ENCODE measurements at places on chromosomes 3 and 15.

- DNase-seq = no peak
Observed at GRCh38 chr15:70264014-70264582, 166.4 kb upstream of the TLE3 start.

GRCh38 chr3:141388823-141389621 is 20.7 kb downstream of the ZBTB38 start:
- no peak for DNase-seq

- no peak for DNase-seq
Observed at GRCh38 chr15:72482275-72482674, 8.1 kb downstream of the ARIH1 start.

DNA sequence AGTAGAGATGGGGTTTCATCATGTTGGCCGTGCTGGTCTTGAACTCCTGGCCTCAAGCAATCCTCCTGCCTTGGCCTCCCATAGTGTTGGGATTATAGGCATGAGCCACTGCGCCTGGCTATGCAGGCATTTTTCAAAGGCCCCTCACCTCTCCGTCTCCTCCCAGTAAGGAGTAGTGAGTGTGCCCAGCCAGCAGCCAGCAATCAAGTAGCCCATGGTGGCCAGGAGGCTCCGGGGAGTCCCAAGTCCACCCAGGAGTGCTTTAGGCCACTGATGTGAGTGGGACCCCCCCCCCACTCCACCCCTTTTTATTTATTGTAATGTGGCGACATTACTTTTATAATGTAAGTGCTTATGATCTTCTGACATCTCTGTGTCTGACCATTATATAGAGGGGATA is 8.1 kb downstream of the ISG20 start:
- no peak for DNase-seq

- DNase-seq = no peak
Observed at GRCh38 chr3:161781381-161781780, 284.8 kb downstream of the OTOL1 start.

DNA sequence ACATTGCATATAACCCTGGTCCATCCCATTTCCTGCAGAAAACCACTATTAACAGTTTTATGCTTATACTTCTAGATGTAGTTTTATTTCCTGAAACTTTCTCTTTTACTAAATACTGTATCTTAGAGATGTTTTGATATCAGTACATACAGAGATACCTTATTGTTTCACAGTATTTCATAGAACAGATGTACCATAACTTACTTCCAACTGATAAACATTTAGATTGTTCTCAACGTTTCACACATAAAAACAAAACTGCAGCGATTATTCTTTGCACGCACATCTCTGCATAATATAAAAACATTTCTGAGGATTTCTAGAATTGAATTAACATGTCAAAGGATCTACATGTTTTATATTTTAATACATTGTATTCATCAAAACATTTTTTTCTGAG is 2.6 kb downstream of the ZNF80 start:
- DNase-seq = no peak

- DNase-seq = no peak
Observed at GRCh38 chr3:138902171-138902570, 44.8 kb downstream of the FOXL2 start.

- no peak for DNase-seq
Observed at GRCh38 chr15:63254991-63255390, 22.4 kb upstream of the APH1B start.

- no peak for DNase-seq
Observed at GRCh38 chr3:187198490-187198889, 1.2 kb downstream of the RTP1 start.

DNA sequence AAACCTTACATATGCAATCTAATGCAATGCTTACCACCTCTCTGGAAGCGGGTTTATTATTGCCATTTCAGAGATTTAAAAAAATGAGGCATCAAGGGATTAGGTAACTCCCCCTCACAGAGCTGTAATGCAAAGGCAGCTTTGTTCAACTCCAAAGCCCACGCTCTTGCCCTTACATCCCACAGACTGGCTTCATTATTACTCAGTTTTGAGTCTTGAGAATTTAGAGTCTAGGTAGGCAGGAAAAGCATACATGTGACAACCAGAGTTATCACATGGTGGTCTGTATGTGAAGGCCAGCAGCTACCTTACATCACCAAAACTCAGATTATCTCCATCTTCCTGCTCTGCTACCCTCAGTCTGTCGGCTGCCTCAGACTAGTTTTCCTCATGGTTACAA is 326.9 kb downstream of the UACA start:
- no peak for DNase-seq

All from frontal cortex (tissue), 4 donors.